Tongue (tissue), 3 donors: ENCODE measurements at places on chromosomes 3 and 15. TPM values are rescaled to one million over a fixed set of nuclear protein-coding genes. Genes with fewer than 3 reads are reported as not detected.
A peak's percentile ranks its signal among the peaks of the same experiment; 100 is the strongest.

The RASSF1 gene
- total RNA-seq: 43.2 TPM

The ADGRG7 gene
- not detected for total RNA-seq

The ACTC1 gene
- total RNA-seq: 1,740 TPM

The KIF15 gene
- 8.8 TPM for total RNA-seq

The ANKUB1 gene
- not detected for total RNA-seq

The CACNA2D2 gene
- total RNA-seq: 4.3 TPM

The SKOR1 gene
- total RNA-seq: 0.31 TPM

The ZPLD1 gene
- not detected for total RNA-seq

The SLC24A5 gene
- not detected for total RNA-seq

The DAPK2 gene
- total RNA-seq: 14.6 TPM

The CASR gene
- not detected for total RNA-seq

The CCR3 gene
- 0.51 TPM for total RNA-seq

The ZBBX gene
- total RNA-seq: not detected

GRCh38 chr15:84631706-84632272, 22.3 kb downstream of the WDR73 start:
- DNase-seq: no peak

GRCh38 chr3:55718521-55718921, 231.4 kb upstream of the WNT5A start:
- peak; percentile 17 for DNase-seq

GRCh38 chr3:46835054-46835453, 28.2 kb downstream of the MYL3 start:
- DNase-seq: no peak

GRCh38 chr3:67559029-67559605, 95.3 kb downstream of the SUCLG2 start:
- DNase-seq: no peak

GRCh38 chr15:74519311-74519710, 21.7 kb upstream of the ARID3B start:
- no peak for DNase-seq

GRCh38 chr15:33722005-33722672, 246.2 kb upstream of the CHRM5 start:
- DNase-seq: no peak

DNA sequence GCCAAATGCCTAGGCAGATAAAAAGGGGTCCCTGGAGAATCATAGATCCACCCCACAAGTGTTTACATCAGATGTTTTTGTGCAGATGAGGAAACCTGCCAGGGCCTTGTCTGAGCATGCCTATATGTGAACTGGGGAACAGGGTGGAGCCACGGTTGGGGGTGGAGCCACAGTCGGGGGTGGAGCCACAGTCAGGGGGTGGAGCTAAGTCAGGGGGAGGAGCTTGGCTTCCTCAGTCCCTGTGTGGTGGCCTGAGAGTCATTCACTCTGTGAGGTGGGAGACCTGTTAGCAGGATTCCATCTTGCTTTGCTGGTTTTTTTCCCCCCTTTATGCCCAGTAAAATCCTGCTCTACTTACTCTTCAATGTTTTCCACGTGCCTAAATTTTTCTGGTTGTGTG, 57.8 kb upstream of the TGFBR2 start:
- DNase-seq: no peak

DNA sequence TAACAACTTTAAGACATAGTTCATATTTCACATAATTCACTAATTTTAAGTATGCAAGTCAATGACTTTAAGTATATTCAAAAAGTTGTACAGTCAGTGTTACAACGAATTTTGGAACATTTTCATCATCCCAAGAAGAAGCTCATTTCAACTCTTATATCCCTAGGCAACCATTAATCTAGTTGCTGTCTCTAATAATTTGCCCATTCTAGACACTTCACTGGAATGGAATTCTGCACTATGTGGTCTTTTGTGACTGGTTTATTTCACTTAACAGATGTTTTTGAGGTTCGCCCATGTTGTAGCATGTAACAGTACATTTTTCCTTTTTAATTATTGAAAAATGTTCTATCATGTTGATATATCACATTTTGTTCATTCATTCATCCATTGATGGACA, 104.2 kb upstream of the SPRED1 start:
- no peak for DNase-seq

- DNase-seq: peak; percentile 52
These were observed 315.0 kb upstream of the NR2E3 start for GRCh38 chr15:71495398-71495780.

- no peak for DNase-seq
These were observed 120.1 kb upstream of the ARHGEF3 start for GRCh38 chr3:56921573-56922453.

DNA sequence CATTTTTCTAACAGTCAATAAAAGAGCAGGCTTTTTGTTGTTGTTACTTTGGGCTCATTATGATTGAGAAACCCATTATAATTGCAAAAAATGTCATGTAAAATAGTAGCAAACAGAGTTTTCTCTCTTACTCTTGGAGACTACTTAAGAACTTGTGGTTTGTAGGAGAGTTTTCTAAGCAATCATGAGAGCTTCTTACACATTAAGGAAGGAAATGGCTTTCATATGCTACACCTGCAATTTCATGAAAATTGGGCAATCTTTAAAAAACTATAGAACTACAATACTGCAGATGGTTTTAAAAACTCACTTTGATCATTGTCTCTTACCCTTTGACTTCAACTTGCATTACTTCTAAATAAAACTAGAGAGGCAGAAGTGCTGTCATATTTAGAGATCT, 701.8 kb downstream of the ZPLD1 start:
- no peak for DNase-seq

DNA sequence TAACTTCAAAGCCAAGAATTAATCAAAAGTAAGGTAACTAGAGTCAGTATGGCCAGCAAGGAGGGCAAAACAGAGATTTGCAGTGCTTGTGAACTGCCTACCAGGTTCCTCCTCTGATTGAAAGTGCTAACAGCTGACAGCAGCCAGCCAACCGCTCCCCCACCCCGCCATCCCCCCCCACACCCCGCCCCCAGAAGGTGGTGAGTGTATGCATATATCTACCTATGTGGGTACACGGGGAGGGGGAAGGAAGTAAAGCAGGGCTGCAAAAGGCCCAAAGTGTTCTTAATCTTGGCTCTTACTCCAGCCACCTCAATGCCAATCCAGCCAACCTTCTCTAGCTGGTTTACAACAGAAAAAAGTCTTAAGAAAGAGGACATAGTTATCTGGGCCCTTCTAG, 50.7 kb downstream of the RAF1 start:
- DNase-seq: no peak

- peak; percentile 75 for DNase-seq
These were observed 32.7 kb downstream of the SMAD3 start for GRCh38 chr15:67097930-67098740.

- no peak for DNase-seq
These were observed 95.5 kb downstream of the EOMES start for GRCh38 chr3:27626596-27627118.

- DNase-seq: peak; percentile 14
These were observed 101.7 kb upstream of the COL8A1 start for GRCh38 chr3:99536555-99537314.

DNA sequence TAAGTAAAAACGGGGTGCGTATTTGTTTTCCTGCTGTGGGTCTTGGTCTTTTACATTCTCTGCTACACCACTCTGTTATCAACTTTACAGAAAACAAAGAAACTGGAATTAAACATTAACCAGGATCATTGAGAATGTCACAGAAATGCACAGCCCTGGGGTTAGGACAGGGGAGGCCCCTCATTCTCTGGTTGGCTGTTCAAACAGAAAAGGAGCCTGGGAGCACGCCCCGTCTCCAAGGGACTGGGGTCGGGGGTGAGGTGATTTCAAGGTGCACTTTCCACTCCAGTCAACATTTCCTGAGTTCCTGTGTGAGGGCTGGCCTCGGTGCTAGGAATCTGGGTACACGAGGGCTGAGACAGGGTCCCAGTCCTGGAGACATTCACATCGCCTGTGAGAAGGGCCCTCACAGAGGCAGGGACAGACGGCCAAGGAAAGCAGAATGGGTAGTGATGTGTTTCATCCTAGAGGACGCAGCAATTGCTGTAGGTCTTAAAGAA, 30.3 kb downstream of the CPN2 start:
- DNase-seq: no peak

DNA sequence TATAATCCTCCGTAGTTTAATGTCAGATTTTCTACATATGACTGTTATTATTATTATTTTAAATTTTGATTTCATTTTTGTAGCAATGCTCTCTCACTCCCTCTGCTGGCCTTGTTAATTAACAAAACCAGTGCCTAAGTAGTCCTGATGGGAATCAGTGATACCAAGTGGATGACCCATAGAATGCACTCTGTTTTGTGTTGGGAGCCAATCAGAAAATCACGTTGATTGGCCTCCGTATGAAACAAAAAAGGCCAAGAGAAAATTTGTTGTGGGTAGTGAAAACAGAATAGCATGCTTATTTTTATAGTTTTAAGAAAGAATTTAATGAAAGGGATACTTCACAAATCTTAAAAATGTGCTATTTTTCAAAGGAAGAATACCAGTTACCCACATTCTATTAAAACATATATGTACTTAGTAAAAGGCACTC, 34.4 kb upstream of the MEIS2 start:
- DNase-seq: peak; percentile 50

GRCh38 chr3:12862387-12862786, 21.0 kb upstream of the RPL32 start:
- DNase-seq: no peak
